ENCODE measurements at places on chromosomes 12 and 14.

- DNase-seq: no peak
These were observed 136.5 kb upstream of the CCND2 start for GRCh38 chr12:4137015-4137414.

DNA sequence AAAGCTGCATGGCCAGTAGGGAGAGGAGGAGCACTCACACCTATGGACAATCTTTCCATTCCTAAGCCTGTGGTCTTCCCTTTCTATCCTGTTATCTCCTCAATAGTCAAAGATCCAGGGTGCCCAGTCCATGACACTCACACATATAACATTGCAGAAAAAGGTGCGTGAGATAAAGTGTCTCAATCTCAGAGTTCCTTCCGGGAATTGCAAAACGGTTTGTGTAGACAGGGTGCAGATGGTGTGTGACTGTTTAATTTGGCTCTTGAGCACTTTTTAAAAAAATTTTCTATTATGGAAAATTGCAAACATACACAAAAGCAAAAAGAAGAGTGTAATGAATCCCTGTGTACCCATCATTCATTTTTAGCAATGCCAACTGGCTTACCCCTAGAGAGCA is 1493.6 kb downstream of the AACS start:
- DNase-seq: no peak

GRCh38 chr12:124939079-124939420 is 24.6 kb upstream of the UBC start:
- peak; percentile 59 for DNase-seq

- no peak for DNase-seq
These were observed 86.0 kb downstream of the TPH2 start for GRCh38 chr12:72024613-72025012.

- DNase-seq: no peak
These were observed 1.4 kb downstream of the RAN start for GRCh38 chr12:130873106-130873795.

DNA sequence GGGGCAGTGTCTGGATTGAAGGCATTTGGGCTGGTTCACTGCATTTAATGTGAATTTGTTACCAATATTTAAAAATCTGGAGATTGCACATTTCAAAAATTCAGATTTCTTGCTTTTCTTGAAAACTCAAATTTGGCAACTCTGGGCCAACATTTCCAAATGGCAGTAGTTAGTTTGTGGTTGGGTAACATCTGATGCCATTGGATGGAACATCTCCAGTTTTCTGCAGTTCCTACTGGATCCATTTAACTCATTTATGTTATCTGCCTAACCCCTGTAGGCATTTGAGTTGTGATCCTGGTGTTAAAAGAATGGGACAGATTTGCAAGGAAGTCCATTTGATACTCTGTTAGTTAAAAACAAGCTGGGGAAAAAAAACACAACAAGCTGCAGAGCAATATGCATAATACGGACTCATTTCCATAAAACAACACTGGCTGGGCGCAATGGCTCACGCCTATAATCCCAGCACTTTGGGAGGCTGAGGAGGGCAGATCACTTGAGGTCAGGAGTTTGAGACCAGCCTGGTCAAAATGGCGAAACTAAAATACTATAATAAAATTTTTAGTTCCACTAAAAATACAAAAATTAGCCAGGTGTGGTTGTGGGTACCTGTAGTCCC is 7.9 kb downstream of the EIF2B2 start:
- no peak for DNase-seq

Data from right renal cortex interstitium (tissue), 3 donors.